ENCODE measurements at places on chromosomes 7 and 10.

GRCh38 chr10:100201549-100201948, 15.7 kb upstream of the ERLIN1 start:
- DNase-seq, result no peak

GRCh38 chr7:97409346-97409745, 291.8 kb downstream of the SDHAF3 start:
- no peak for DNase-seq

DNA sequence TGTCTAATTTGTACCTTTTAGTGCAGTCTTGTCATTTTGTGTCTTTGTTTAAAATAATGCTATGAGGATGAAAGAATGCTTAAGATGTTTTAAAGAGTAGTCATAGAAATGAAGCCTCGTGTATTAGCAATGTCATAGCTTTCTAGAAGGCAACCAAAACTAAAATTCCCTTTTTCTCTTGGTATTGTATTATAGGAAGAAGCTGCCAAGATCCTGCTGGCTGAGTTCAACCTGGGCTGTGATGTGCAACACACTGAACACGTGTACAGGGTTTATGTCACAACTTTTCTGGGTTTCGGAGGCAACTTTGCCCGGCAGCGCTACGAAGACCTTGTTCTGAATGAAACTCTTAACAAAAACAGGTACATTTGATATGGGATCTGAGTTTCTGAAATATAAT, 36.2 kb downstream of the COX15 start:
- DNase-seq, result no peak

- no peak for DNase-seq
Observed at GRCh38 chr7:99386584-99387238, 12.2 kb downstream of the ARPC1B start.

DNA sequence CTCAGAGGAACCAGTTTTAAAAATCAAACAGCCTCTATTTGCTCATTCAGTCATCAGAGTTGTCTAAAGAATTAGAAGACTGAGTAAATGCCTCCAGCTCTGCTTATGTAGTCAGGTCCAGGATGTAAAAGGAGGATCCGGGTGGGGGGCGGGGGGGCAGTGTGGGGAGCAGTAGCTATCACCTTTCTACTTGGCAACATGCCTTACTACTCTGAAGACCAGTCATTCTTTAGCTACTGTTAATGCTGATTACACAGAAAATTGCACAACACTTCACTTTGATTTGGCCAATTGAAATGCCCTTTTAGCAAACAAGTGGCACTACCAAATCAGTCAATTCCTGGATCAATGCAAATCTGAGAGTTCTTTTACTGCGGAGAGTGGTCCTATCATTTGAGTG, 164.2 kb downstream of the NXPH1 start:
- DNase-seq, result no peak

GRCh38 chr10:12974078-12974477, 27.4 kb downstream of the CCDC3 start:
- no peak for DNase-seq

GRCh38 chr10:103124420-103125096, 68.5 kb downstream of the NT5C2 start:
- no peak for DNase-seq

GRCh38 chr7:135154734-135155133, 6.9 kb downstream of the TMEM140 start:
- no peak for DNase-seq

GRCh38 chr7:1053002-1053411, 8.7 kb downstream of the GPR146 start:
- no peak for DNase-seq
